Pancreas (tissue), 10 donors: ENCODE measurements at places on chromosomes 6 and 20. TPM values are rescaled to one million over a fixed set of nuclear protein-coding genes. Genes with fewer than 3 reads are reported as not detected.

DNA sequence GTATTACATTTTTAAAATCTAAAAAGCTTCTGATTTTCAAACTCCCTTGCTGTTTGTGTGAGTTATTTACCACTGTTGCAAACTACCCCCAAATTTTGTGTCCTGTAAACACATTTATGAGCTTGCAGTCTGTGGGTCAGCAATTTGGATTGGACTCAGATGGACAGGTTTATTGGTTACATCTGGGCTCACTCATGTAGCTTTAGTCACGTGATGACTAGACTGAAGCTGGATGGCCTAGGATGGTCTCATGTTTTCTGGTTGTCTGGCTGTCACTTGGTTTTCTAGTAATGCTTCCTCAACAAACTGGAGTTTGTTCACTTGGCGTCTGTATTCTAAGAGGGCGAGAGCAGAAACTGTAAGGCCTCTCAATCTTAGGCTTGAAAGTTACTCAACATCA, 12.2 kb upstream of the C6orf58 start:
- H3K36me3 ChIP-seq, result no peaks in the 10 kb centered on the region
- H3K27me3 ChIP-seq, result no peaks in the 10 kb centered on the region
- no peak for DNase-seq
- H3K4me3 ChIP-seq, result no peak overlapping the region

DNA sequence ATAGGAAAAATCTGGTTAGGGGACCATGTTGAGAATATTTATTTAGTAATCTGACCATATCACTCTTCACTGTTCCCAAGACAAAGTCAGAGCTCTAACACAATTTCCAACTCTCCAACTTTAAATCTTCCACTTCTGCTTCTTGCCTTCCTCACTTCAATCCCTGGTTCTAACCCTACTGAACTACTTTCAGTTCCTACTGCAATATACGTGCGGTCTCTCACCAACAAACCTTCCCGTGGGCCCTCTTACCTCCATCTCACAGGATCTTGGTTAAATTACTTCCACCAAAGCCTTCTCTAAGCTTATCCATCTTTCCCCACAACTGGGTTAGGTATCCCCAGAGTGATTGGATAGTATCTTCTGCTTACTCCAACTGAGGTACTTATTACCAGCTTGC, 8.0 kb downstream of the EIF2S2 start:
- H3K36me3 ChIP-seq, result peaks cover 3% of the 10 kb centered on the region
- no peak for DNase-seq
- no peaks in the 10 kb centered on the region for H3K27me3 ChIP-seq
- peaks cover 18% of the 10 kb centered on the region for H3K4me1 ChIP-seq
- H3K4me3 ChIP-seq, result no peak overlapping the region
- H3K27ac ChIP-seq, result no peak overlapping the region

GRCh38 chr6:5203546-5203945, 57.2 kb downstream of the LYRM4 start:
- H3K27ac ChIP-seq, result no peak overlapping the region
- no peaks in the 10 kb centered on the region for H3K36me3 ChIP-seq
- H3K27me3 ChIP-seq, result no peaks in the 10 kb centered on the region
- DNase-seq, result no peak
- no peak overlapping the region for H3K4me3 ChIP-seq
- peaks cover 4% of the 10 kb centered on the region for H3K4me1 ChIP-seq

UST gene
- total RNA-seq, result 6.7 TPM
